ENCODE measurements at places on chromosomes 3 and 15.
A peak's percentile ranks its signal among the peaks of the same experiment; 100 is the strongest.

DNA sequence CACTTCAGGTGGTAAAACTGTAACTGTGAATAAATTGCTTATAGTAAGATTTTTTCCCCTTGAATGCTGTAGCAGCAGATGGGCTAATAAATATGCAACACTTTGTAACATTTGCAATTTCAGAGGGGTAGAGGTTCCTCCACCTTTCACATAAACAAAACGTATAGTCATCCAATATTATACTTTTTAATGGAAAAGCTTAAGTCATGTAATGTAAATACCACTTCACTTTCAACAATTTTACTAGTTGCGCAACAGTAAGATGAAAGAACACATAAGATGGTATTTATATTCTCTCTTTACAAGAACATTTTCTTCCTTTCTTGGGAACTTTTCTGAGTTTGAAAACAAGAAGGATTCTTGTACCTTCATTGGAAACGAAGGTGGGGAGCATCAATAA, 56.6 kb upstream of the FAM3D start:
- no peak for DNase-seq

DNA sequence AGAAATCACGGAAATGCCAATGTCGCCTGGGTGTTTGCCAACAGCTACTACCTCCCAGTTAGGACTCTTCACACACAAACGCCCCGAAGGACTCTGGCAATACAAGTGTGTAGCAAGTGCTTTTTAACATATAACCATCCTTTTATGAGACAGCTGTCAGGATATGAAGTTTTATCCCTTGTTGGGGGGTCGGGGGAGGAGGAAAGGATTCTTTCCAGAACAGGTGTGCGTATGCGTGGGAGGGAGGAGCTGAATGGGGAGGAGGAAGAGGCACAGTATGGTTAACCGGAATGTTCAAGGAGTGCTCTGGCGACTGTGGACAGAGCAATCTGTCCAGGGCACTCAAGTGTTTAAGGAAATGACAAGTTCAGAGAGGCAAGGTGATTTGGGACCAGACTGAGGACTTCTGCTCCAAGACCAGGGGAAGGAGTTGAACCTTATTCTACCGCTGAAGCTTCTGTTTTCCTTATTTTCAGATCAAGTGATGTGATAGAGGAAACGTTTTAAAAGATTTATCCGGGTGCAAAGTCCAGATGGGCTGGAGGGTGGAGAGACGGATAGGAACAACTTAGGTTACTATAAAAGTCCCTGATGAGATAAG, 1.3 kb downstream of the TSPAN3 start:
- no peak for DNase-seq

DNA sequence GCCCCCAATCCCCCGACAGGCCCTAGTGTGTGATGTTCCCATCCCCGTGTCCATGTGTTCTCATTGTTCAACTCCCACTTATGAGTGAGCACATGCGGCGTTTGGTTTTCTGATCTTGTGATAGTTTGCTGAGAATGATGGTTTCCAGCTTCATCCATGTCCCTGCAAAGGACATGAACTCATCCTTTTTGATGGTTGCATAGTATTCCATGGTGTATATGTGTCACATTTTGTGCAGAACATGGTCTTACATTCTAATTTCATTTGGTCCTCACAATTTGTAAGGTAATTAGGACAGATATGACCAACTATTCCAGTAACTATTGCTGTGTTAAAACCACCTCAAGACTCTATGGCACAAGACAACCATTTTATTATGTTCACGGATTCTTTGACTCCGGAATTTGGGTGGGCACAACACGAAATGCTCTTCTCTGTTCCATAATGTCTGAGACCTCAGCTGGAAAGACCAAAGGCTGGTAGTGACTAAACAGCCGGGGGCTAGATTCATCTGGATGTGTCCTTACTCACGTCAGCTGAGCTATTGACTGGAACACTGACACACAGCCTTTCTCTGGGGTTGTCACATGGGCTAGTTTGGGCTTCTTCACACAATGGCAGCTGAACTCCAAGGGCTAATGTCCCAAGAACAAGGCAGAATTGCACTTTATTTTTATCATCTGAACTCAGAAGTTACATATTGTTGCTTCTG, 13.6 kb upstream of the GLCE start:
- no peak for DNase-seq

DNA sequence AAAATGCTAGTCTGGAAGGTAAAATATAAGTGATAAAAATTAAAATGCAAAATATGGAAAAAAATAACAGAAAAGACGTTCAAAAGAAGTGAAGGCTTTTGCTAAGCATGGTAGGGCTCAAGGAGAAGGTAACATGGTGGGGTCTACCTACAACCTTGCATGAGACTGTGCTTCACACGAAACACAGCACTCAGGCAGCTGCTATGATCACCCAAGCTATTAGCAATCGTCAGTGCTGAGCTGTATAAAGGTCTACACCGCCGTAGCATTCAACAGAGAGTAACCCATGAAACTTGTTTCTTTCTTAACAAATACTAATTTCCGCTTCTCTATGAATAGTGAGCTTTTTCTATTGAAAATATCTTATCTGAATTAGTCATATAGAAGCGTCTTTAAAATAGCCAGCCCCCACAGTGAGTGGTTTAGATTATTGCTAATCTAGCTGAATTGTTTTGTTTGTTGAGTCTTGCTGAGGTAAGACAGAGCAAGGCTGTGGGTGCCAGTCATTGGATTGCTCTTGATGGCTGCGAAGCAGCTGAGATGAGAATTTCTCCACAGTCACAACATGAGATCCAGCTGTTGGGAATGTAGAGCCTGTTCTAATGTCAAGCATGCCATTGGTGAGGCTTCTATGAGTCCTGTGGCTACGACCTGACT, 230.0 kb downstream of the KLF13 start:
- DNase-seq = no peak

GRCh38 chr15:35720984-35721383, 175.0 kb upstream of the DPH6 start:
- no peak for DNase-seq

GRCh38 chr3:53350652-53351051, 3.3 kb upstream of the DCP1A start:
- no peak for DNase-seq

- peak; percentile 17 for DNase-seq
These were observed 168.6 kb downstream of the SEMA6D start for GRCh38 chr15:47885920-47886319.

DNA sequence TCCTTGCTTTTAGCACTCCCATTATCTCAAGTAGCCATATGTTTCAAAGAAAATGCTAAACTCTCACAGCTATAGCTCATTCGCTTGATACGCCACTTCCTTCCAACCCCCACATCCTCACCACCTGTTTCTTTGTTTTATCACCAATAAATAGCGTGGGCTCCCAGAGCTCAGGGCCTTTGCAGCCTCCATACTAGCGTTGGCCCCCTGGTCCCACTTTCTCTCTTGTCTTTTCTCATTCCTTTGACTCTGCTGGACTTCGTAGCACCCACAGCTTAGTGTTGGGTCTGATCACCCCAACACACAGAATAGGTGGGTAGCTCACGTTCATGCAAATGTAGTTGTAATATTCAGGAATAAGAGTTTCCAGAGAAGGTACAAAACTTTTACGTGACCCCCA, 4.1 kb upstream of the GPD1L start:
- no peak for DNase-seq

GRCh38 chr3:10716964-10717363, 99.1 kb upstream of the SLC6A11 start:
- DNase-seq = no peak

DNA sequence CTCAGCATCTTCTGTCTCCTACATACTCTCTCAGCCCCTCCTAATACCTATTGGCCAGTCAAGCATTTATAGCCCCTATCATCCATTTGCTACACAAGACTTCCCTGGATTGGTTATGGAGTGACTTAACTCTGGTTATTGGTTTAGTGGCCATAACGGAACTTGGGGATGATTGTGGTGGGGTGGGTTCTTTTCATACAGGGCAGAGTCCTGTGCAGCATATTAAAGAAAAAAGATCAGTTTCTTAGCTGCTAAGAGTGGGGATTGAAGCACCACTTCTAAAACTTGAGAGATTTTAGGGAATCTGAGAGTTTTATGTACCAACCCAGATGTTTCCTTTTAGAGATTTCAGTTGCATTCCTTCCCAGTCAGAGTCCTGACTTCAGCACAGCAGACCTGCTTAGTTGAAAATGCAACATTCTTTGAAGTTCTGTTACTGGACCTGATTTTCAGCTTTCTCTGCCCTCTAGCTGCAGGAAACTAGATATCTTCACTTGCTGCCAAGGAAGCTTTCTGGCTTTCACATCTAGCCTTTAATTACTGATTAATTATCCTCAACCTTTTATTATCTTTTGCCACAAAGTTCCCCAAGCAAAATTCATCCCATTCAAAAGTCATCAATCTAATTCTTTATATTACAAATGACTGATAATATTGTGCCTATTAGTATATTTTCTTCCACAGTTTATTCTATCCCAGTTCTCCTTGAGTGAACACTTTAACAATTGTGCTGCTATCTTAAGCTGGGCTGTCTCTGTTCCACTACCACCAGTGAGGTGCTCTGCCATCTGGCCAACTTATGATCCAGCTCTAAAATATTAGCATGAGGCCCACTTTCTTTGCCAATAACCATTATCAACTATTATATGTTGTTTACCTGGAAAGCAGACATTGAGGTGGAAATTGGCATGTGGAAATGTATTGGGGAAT, 906.0 kb upstream of the ALCAM start:
- peak; percentile 2 for DNase-seq

- DNase-seq = no peak
These were observed 321.8 kb downstream of the ULK4 start for GRCh38 chr3:41640076-41640475.

GRCh38 chr15:52117549-52117948, 5.0 kb upstream of the BCL2L10 start:
- DNase-seq = no peak

GRCh38 chr3:182583545-182583944, 209.8 kb upstream of the ATP11B start:
- DNase-seq = no peak

DNA sequence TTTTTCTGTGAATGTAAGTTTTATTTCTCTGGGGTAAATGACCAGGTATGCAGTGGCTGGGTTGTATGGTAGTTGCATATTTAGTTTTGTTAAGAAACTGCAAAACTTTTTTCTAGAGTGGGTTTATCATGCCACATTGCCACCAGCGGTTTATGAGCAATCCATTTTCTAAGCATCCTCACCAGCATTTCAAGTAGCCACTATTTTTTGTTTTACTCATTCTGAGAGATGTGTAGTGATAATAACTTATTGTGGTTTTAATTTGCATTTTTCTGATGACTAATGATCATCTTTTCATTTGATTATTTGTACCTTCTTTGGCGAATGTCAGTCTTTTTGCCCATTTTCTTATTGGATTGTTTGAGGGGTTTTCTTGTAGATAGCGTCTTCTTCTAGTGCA, 56.2 kb downstream of the SPRED1 start:
- no peak for DNase-seq

GRCh38 chr3:190229632-190230424, 92.4 kb downstream of the CLDN1 start:
- no peak for DNase-seq

- no peak for DNase-seq
These were observed 43.2 kb upstream of the PLXNA1 start for GRCh38 chr3:126939733-126940132.

DNA sequence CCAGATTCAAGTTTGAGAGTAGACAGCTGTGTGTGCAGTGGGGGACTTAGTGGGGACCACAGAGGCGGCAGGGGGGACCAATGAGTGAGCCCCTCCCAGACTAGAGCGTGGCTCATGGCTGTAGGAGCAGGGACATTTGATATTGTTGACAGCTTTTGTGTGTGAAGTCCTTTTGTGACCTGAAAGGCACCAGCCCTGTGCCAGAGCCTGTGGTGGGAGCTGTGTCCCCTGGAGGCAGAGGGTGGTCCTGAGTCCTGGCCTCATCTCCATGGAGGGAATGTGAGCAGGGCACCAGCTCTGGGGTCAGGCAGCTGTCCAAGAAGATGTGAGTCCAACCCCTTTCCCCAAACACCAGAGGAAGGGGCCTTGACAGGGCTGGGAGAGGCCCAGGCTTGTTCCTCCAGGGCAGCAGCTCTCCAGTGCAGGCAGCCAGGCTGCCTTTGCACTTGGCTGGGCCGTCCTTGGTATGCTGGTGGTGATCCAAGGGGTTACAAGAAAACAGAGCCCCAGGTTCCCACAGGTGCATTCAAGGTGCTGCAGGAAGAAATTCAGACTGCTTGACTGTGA, 10.1 kb upstream of the C3orf22 start:
- DNase-seq = no peak

- DNase-seq = no peak
These were observed 23.0 kb upstream of the SV2B start for GRCh38 chr15:91077029-91077428.

DNA sequence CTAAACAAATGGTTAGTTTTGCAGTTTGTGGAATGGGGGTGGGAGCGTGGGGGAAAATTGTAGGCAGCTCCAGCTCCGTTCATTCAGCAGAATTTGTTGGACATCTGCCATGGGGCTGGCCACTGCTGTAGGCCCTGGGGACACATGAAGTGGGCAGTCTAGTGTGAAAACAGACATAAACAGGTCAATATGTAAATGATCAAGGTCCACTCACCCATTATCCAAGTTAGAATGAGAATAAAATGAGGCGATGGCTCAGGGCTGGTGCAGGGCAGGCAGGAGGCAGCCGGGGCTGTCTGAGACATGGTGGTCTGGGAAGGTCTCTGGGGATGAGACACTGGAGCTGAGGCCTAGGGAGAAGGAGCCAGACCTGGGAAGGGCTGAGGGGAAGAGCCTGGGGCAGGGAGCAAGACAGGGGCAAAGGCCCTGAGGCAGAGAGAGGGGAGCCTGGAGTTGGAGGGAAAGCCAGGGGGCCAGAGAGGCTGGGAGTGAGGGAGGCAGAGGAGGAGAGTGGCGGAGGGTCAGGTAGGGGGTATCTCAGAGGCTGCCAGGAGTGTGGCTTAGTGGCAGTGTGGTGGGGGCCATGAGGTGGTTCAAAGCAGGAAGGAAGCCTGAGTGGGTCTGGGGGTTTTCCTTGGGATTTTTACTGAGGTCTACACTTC, 6.2 kb upstream of the SLC6A6 start:
- DNase-seq = no peak

GRCh38 chr15:101578443-101578894, 73.7 kb downstream of the TM2D3 start:
- DNase-seq = no peak

DNA sequence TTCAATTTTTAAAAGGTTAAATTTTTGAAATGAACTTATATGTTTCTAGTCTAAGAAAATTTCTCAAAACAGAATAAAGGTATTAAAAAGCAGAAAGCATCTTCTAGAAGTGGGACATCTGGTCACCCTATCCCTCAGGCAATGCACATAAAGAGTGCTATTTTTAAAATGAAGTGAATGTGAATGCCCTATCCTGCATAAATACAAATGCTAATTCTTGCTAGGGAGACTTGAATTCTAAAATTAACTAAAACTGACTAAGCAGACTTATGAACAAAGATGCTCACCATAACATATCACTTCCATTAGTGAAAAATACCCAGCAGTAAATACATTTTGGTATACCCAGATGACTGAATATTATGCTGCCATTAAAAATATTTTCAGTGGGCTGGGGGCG, 11.7 kb downstream of the MYO5A start:
- no peak for DNase-seq

- no peak for DNase-seq
These were observed 40.9 kb upstream of the OCA2 start for GRCh38 chr15:28140062-28140461.

All from HFF-Myc (cell line).